Caco-2 (cell line): ENCODE measurements at places on chromosomes 3 and 15.
A peak's percentile ranks its signal among the peaks of the same experiment; 100 is the strongest.

- peak; percentile 15 for DNase-seq
Observed at GRCh38 chr3:72591522-72592421, 256.5 kb downstream of the SHQ1 start.

DNA sequence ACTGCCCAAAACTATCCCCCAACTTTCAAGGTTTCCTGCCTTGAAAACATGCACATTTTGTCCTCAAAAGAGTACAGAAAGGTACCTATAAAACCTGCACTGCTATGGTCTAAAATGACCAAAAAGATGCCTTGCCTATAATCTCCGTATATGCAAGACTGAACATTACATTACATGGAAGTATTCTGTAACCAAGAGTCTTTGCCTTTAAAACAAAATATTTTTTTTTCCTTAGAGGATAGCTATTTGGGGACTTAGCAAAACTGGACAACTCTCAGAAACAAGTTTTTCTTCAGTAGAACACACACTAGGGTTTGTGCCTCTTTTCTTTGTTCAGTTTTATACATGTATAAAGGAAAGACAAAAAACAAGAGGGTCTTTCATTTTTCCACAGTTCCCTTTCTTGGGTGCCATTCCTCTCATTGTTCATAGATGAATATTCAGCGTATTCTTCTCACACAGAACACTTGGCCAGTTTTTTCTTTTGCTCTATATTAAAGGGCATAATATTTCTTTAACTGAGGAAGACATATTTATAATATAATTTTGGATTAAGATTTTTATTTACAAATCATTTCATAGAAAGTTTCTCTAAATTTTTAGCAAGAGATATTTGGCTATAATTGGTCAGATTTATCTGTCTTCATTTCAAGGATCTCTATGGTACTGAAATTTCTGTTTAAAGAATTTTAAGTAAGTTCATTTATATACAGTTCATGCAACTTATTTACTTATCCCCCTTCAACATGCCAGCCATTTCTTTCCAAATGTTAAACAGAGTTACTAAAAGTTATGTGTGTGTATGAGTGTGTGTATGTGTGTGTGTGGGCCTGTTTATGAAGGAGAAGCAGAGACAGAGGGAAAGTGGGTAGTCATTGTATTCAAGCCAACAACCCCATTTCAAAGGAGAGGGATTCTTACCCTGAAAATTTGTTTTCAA lies 142.6 kb downstream of the ZBTB20 start:
- DNase-seq, result no peak

DNA sequence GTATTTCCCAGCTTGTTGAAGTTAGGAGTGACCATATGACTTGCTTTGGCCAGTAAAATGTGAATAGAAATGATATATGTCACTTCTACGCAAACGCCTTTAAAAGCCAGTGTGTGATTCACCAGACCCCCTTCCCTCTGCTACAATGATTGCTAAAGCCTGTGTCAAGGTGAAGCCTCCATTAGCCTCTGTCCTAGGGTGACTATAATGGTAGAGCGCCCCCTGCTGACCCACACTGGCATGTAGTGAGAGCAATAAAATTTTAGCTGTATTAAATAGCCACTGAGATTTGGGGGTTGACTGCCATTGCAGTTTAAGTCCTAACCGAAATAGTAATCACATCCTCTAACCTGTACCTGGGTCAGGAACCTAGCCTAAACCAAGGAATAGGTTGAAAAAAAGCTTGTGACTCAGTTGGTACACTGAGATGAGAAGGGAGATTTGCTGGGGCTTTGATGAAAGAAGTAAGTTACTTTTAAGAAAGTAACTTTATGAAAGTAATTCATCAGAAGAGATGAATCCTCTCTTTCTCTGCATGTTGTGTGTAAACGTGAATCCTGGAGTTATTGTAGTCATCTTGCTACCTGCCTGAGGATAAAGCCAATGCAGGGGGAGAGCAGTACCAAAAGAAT lies 52.6 kb downstream of the GTF2E1 start:
- DNase-seq, result peak; percentile 55

DNA sequence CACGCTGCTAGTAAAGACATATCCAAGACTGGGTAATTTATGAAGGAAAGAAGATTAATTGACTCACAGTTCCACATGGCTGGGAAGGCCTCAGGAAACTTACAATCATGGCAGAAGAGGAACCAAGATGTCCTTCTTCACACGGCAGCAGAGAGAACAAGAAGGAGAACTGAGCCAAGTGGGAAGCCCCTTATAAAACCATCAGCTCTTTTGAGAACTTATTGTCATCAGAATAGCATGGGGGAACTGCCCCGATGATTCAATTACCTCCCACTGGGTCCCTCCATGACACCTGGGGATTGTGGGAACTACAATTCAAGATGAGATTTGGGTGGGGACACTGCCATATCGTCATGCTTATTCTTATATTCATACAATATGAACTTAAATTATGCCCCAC lies 49.0 kb downstream of the DUT start:
- DNase-seq, result no peak

DNA sequence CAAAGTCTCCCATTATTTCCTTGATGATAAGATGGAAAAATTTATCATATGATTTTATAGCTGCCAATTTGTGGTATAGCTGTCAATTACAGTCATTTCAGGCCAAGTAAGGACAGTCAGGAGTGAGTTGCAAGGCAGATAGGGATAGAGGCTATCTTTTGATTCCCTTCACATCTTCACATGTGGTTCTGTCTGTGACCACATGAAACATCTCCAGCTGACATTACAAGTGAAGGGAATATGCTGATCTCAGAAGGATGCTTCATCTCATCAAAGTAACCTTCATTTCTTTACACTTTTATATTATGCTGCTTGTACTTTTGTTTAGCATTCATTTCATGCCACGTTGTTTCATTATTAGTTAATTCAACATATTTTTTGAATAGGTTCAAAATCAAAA lies 136.9 kb upstream of the CFAP20DC start:
- DNase-seq, result no peak

- DNase-seq, result peak; percentile 53
Observed at GRCh38 chr3:140128631-140129030, 193.6 kb downstream of the CLSTN2 start.

- DNase-seq, result peak; percentile 19
Observed at GRCh38 chr15:65192016-65192415, 6.9 kb upstream of the CLPX start.

GRCh38 chr3:155870945-155871745 lies 695 bp downstream of the GMPS start:
- peak; percentile 65 for DNase-seq

GRCh38 chr3:153291059-153291685 lies 129.1 kb downstream of the RAP2B start:
- DNase-seq, result no peak

DNA sequence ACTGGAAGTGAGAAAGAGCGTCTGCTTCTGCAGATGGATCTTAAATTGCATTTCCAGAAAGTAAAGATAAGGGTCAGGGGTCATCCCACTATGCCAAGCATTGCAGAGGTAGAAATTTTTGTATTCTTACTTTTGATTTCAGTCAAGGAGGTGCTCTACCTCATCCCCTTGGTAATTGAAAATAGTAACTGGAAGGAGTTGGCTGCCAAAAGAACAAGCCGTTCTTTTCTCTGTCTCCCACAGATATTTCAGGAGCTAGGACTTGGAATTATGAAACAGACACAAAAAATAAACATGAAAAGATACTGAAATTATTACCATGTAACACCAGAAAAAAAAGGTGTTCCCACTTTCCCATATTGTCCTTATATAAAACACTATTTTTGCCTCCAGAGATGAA lies 309.9 kb upstream of the UMPS start:
- DNase-seq, result no peak

DNA sequence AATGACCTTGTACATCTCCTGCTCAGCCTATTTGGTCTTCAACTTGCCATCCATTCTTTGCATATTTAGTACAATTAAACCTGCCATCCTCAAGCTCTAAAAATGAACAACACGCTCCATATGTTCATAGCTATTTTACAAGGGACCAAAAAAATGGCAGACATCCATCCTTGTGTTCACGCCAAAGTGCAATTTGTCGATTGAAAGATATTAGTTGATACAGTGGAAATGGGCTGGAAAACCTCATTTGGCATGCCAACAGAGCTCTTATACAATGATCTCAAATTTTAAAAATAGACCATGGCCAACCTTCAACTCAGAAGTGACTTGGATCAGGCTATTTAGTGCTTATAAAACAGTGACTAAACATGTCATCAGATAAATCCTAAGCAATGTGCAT lies 413.6 kb upstream of the ARL6 start:
- DNase-seq, result no peak

DNA sequence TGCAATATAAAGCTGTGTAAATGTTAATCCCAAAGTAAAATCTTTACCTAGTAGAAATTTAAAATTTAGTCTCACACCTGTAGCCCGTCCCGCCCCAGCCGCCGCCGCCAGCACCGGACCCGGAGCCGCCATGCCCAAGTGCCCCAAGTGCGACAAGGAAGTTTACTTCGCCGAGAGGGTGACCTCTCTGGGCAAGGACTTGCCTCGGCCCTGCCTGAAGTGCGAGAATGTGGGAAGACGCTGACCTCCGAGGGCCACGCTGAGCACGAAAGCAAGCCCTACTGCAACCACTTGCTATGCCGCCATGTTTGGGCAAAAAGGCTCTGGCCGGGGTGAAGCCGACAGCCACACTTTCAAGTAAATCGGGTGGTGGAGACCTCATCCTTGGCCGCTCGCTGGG lies 22.1 kb upstream of the TOP2B start:
- no peak for DNase-seq

GRCh38 chr3:50248387-50248786 lies 12.4 kb downstream of the GNAI2 start:
- DNase-seq, result no peak

- no peak for DNase-seq
Observed at GRCh38 chr3:24388611-24389010, 106.0 kb downstream of the THRB start.

GRCh38 chr3:4771243-4771642 lies 208.0 kb upstream of the BHLHE40 start:
- no peak for DNase-seq
